Posterior cingulate gyrus (tissue), 11 donors: ENCODE measurements at places on chromosomes 12 and 14.

GRCh38 chr14:53953002-53953827 is 3.4 kb downstream of the BMP4 start:
- peak; percentile 61 for DNase-seq

GRCh38 chr14:94936401-94936892 is 166.5 kb upstream of the GSC start:
- peak; percentile 95 for DNase-seq

DNA sequence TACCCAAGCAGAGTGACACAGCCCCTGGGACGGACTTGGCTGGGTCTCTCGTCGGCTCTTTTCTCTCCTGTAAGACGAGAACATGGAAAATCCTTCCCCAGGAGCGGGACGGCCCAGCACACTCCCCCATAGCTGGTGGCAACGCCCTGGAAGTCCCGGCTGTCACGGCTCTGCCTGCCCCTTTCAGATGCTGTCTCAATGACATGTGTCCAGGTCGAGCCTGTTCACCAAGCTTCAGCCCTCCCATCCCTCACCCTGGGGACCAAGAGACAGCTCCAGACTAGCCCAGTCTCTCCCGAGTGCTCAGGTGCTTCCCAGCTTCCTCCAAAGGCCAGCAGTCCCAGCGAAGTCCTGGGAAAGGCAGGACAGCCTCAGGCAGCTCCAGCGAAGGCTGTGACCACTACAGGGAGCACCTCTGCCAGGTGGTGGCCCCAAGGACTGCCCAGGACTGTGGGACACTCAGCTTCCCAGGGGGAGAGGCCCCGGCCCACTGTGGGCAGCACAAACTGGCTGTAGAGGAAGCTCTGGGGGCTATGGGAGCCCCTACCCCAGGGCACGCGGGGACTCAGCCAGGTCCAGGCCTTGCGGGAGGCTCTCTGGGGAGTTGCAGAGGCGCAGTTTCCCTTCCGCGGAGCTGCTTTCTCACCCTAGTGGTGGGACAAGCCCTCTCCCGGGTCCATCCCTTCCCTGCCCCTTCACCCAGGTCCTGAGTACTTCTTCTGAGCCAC is 33.6 kb downstream of the TNFAIP2 start:
- DNase-seq, result no peak

DNA sequence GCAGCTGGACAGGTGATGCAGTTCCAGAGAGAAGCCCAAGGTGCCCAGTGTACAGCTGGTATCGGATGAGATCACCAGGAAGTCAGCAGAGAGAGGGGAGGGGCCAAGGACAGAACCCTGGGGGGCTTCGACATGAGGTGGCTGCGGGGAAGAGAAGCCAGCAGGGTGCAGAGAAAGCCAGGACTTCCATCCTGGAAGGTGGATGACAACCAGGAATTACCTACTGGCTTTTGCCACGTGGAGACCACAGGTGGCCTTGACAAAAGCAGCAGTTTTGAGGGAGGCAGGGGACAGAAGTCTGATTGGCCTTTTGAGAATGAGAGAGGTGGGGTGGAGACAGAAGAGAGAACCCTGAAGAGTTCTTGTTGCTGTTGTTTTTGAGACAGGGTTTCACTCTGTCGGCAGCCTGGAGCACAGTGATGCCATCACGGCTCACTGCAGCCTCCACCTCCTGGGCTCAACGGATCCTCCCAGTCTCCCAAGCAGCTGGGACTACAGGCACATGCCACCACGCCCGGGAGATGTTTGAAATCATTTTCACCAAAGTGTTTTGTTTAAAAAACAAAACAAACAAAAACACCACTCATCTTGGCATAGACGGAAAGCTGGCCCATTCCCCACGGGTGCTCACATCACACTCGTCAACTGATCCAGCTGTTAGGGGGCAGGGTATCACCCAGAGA is 35.2 kb downstream of the CDC42BPB start:
- DNase-seq, result peak; percentile 37

DNA sequence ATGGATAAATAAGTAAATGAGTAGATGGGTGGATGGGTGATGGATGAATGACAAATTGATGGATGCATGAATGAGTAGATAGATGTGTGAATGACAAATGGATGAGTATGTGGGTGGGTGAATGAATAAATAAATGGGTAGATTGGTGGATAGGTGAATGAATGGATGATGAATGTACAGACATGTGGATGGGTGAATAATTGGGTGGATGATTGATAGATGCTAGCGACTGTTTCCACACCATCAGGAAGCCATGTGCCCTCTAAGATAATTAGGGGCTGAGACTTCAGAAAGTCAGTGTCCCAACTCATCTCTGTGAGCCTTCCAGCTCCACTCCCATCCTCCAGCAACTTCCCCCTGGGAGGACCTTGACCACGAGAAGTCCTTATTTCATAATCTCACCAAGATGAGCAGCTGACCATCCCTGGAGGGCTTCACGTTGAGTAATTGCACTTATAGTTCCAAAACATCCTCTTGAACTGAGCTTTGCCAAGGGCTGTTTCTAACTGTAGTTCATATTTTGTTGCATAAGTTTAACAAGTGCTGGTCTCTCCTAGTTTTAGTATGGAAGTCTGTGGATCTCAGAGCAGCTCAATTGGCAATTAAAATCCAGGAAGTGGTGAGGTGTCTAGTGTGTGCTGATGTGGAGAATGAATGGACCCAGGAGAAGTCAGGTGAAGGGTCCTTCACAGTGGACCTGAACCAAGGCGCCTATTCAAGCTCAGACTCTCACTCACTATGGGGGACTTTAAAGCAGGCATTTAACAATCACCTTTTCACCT is 295.7 kb downstream of the ADGRD1 start:
- DNase-seq, result peak; percentile 7

- no peak for DNase-seq
These were observed 5.6 kb upstream of the SPPL3 start for GRCh38 chr12:120909633-120910298.

- peak; percentile 24 for DNase-seq
These were observed 12.0 kb downstream of the CFAP73 start for GRCh38 chr12:113161415-113162016.

DNA sequence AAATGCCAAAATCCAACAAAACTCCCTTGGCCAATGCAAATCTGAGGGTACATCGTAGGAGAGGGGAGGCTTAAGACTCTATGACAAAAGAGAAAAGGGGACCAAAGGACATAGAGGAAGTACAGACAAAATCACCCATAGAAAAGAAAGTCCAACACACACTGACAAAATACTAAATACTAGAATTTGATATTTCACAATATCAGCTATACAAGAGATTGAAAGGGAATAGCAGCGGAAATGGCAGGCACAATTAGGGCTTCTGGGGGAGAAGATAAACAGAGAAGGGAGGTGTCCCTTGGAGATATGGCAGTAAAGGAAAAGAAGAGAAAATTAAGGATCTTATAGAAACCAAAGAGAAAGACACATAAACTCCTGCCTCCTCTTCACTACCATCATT is 29.0 kb downstream of the ATP2B1 start:
- DNase-seq, result no peak
